Esophagus muscularis mucosa (tissue), 4 donors: ENCODE measurements at places on chromosomes 12 and 14.

DNA sequence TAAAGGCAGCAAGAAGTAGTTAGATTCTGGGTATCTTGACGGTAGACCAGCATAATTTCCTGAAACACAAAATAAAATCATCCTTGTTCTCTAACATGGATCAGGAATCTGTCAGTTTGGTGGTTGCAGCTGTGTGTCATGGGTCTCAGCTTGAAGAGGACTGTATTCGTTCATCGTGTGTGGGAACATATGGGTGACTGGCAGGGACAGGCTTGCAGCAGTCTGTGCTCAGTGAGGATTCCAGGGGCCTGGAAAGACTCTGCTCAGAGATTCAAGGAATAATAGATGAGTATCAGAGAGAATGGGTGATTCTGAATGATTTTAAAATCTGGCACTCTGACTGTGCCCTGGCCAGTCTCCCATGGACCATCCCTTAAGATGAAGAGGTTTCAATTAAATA is 421.6 kb downstream of the APAF1 start:
- no peak overlapping the region for H3K27ac ChIP-seq
- no peaks in the 10 kb centered on the region for H3K4me1 ChIP-seq
- H3K4me3 ChIP-seq: no peak overlapping the region
- no peaks in the 10 kb centered on the region for H3K27me3 ChIP-seq
- no peaks in the 10 kb centered on the region for H3K36me3 ChIP-seq
- no peak for DNase-seq

DNA sequence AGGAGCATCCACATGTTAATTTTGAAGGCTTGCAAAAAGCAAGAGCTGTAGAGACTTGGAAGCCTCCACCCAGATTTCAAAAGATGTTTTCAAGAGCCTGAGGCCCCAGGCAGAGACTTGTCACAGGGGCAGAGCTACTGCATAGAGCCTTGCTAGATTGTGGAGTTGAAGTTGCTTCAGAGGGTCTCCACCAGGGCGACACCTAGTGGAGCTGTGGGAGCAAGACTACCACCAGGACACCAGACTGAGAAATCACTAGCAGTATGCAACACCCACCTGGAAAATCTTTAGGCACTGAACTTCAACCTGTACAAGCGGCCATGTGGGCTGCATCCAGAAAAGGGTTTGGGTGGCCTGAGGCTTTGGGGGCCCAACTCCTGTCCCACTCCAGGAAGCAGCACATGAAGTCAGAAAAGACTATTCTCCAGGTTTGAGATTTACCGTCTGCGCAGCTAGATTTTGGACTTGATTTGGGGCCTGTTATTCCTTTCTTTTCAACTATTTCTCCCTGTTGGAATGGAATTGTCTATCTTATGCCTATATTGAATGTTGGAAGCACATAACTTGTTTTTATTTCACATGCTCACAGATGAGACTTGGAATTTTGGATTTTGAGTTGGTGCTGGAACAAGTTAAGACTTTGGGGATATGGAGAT is 508.6 kb downstream of the FLRT2 start:
- H3K27me3 ChIP-seq: no peaks in the 10 kb centered on the region
- no peak overlapping the region for H3K4me3 ChIP-seq
- H3K27ac ChIP-seq: no peak overlapping the region
- DNase-seq: no peak
- H3K36me3 ChIP-seq: no peaks in the 10 kb centered on the region

GRCh38 chr12:79151956-79152355 is 287.4 kb downstream of the SYT1 start:
- no peak for DNase-seq
- no peak overlapping the region for H3K27ac ChIP-seq
- H3K4me1 ChIP-seq: no peaks in the 10 kb centered on the region
- H3K36me3 ChIP-seq: no peaks in the 10 kb centered on the region
- H3K4me3 ChIP-seq: no peak overlapping the region
- H3K27me3 ChIP-seq: no peaks in the 10 kb centered on the region

GRCh38 chr12:62601765-62602164 is 135.1 kb downstream of the MON2 start:
- H3K27ac ChIP-seq: peak overlapping the region; percentile 100
- peaks cover 30% of the 10 kb centered on the region for H3K4me1 ChIP-seq
- peak overlapping the region; percentile 94 for H3K4me3 ChIP-seq

GRCh38 chr12:133058203-133059113 is 21.1 kb downstream of the ZNF84 start:
- H3K4me3 ChIP-seq: no peak overlapping the region
- H3K4me1 ChIP-seq: no peaks in the 10 kb centered on the region
- H3K27me3 ChIP-seq: no peaks in the 10 kb centered on the region
- peaks cover 78% of the 10 kb centered on the region for H3K36me3 ChIP-seq
